ENCODE measurements at places on chromosomes 11 and 22.
A peak's percentile ranks its signal among the peaks of the same experiment; 100 is the strongest.

GRCh38 chr22:37331034-37331428, 48.7 kb downstream of the CYTH4 start:
- DNase-seq: no peak

GRCh38 chr11:23151819-23152218, 291.5 kb upstream of the CCDC179 start:
- no peak for DNase-seq

DNA sequence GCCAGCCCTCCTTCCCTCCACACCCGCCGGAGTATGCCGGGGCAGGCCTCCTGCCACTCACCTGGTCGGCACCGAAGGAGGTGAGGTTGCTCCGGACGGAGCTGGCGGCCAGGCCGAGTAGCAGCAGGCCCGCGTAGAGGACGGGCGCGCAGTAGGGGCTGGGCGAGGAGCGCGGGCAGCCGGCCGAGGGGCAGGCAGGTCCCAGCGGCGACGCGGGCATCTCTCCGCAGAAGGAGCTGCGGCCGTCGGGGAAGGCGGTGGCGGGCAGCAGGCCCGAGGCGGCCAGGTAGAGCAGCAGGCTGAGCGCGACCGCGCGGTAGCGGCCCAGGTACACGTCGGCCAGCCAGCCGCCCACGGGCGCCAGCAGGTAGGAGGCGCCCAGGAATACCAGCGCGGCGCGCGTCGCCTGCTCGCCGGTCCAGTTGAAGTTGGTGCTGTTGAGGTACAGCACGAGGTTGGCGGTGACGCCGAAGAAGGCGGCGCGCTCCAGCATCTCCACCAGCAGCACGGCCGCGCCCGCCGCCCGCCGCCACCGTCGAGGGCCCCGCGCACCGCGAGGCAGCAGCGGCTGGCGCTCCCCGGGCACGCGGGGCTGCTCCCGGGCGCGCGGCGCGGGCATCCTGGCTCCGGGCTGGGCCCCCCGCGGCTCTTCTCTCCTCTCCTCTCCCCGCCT, 907 bp downstream of the SLC15A3 start:
- DNase-seq: peak; percentile 65

DNA sequence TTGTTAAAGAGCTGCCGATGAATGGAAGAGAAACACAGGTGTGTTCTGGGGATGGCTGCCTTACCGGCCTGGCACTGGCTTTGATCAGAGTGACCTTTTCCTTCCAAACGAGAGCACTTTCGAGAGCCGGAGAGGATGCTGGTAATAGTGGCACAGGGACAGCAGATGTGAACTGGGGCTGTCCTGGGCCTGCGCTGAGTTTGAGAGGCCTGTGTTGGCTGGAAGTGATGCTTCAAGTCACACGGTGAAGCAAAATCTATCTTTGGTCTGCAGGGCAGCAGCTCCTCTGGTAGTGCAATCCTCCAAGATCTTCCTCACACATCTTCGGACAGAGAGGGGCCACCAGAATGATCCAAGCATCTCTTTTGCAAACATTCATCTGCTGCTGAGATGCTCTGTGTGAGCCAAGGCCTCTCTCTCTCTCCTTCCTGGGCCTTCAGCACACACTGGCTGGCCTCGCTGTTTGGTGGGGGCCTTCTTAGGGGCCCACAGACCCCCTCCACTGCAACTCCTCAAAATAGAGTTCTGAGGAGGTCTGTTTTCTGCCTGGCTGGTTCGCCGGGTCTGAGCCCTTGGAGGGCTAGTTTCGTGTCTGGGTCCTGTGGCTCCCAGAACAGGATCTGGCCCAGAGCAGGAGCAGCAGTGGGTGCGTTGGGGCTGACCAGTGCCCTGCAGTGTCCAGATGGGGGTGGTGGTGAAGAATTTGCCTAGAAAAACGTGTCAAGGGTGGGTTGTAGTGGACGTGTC, 6.4 kb downstream of the MPPED1 start:
- DNase-seq: no peak

GRCh38 chr11:2267851-2268728, 2.3 kb downstream of the ASCL2 start:
- DNase-seq: no peak

GRCh38 chr11:117204283-117205080, 5.3 kb downstream of the TAGLN start:
- DNase-seq: no peak

All from activated T-cell treated with anti-CD3 and anti-CD28 coated beads, Interleukin-2, amount 50 U/mL, for 24 hours (primary cell).